ENCODE measurements at places on chromosomes 16 and 17.
A peak's percentile ranks its signal among the peaks of the same experiment; 100 is the strongest.

DNA sequence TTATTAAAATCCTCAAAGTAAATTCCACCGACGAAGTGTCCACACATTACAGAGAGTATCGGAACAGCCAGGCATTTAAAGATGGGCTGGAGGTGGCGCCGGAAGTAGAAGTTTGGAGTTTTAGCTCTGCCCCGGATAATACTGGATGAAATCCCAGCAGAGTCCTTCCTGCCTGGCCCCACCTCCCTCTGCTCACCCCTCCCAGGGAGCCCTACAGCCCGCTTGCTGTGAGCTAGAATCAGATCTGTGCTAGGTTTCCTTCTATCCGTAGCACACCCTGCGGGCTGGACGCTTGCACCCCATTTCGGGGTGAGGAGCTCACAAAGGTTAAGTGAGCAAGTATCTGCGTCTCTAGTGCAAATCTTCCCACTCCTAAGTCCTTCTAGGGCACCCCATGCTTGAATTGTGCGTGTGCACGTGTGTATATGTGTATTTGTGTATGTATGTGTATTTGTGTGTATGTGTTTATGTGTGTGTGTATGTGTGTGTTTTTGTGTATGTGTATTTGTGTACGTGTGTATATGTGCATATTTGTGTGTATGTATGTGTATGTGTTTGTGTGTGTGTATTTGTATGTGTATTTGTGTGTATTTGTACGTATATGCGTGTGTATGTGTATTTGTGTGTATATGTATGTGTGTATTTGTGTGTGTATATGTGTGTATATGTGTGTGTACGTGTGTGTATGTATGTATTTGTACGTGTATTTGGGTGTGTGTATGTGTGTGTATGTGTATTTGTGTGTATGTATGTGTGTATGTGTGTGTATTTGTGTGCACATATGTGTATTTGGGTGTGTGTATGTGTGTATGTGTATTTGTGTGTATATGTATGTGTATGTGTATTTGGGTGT, 61.4 kb downstream of the HAPSTR1 start:
- no peak for DNase-seq

GRCh38 chr16:86082418-86083030, 183.6 kb downstream of the IRF8 start:
- no peak for DNase-seq

DNA sequence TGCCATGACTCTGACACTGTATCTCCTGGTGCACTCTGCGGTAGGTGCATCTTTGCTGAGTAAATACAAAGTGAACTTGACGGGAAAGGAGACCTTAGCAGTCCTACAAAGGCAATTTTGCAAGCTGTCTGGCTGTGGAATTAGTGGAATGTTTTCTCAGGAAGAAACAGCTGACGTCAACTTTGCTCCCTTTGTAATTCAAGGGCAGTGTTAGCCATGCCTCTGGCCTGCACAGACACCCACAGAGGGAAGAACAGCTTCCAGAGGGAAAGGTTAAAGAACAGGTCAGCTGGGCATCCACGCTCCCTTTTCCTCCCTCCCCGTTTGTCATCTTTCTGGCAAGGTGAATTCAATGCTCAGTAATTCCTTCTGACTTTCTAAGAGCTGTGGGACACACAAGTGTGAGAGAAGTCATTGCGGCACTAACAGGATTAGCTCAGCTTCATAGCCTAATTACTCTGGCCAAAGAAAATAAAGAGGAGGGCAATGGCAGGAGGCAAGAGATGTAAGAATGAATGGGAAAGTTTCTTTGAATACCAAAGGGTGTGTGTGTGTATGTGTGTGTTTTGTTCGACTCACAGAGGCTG, 476.9 kb upstream of the GOT2 start:
- DNase-seq = no peak

GRCh38 chr17:20203018-20203417, 193.9 kb downstream of the SPECC1 start:
- no peak for DNase-seq

DNA sequence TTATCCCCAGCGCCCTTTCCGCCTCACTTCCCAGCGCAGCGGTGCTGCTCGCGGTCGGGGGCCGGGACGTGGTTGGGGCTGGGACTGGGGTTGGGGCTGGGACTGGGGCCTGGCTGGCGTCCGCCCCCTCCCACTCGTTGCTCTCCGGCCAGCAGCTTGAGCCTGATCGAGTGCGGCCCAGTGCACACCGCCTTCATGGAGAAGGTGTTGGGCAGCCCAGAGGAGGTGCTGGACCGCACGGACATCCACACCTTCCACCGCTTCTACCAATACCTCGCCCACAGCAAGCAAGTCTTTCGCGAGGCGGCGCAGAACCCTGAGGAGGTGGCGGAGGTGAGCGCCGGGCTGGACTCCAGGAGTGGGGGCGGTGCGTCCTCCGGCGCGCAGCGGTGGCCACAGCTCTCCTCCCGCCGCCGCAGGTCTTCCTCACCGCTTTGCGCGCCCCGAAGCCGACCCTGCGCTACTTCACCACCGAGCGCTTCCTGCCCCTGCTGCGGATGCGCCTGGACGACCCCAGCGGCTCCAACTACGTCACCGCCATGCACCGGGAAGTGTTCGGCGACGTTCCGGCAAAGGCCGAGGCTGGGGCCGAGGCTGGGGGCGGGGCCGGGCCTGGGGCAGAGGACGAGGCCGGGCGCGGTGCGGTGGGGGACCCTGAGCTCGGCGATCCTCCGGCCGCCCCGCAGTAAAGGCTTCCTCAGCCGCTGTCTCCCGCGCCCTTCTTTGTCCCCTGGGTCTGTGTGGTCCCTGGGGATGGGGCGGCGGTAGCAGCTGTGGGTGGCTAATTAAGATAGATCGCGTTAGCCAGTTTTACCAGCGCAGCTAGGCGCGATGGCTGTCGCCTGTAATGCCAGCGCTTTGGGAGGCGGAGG, 1.8 kb downstream of the HSD17B1 start:
- peak; percentile 78 for DNase-seq
